NCI-H2107 (cell line): ENCODE measurements at places on chromosomes 5 and 9.

DNA sequence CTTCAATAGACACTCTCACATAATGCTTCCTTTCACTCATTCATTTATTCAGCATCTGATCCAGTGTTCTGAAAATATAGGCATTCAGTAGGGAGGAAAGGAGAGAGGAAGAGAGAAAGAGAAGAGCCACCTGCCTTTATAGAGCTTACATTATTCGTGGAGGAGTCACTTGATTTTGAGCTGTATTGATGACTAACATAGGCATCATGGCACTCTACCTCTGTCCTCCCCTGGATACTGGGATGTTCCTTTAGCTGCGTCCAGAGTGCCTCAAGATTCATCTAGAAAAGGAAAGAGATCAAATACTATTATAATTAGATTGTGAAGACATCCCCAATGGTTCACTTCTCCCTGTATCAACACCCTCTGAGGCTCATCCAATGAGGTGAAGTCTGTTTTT lies 345.1 kb downstream of the SPATA31D1 start:
- no peak for DNase-seq

- DNase-seq = no peak
Measured at GRCh38 chr5:124080256-124080655, 568.3 kb downstream of the CSNK1G3 start.

- DNase-seq = no peak
Measured at GRCh38 chr9:110810262-110810976, 141.8 kb downstream of the MUSK start.

- no peak for DNase-seq
Measured at GRCh38 chr9:5499889-5500398, 10.4 kb upstream of the PDCD1LG2 start.

DNA sequence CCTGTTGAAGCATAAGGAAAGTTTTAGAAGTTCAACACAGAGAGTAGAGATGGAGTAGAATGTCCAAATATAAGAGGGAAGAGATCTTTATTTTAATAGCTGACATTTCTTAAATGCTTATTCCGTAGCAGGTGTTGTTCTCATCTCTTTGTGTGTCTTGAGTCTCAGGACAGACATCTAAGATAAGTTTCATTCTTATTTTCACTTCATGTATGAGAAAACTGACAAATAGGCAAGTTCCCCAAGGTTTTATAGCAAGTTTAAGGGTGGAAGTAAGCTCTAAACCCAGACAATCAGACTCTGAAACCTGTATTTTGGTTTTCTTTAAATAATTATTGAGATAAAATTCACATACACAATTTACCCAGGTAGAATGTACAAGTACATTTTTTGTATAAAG lies 228.4 kb upstream of the PPP1R2B start:
- no peak for DNase-seq

DNA sequence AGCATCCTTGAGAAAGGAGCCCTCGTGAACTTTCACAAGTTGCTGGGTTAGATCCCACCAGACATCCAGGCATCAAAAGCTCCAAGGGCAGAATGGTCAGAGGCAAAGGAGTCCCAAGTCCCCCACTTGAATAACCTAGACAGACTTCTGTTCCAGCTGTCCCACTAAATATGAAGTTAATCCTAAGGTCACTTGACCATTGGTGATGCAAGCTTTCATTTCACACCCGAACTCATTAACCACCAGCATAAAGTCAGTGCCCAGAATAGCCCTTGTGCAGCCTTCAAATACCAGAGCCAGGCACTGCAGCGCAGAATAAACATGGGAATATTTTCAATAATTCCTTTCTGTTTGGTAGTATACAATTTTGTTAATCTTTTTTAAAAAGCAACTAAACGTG lies 28.9 kb downstream of the OXCT1 start:
- no peak for DNase-seq
